ENCODE measurements at places on chromosomes 7 and 10.

DNA sequence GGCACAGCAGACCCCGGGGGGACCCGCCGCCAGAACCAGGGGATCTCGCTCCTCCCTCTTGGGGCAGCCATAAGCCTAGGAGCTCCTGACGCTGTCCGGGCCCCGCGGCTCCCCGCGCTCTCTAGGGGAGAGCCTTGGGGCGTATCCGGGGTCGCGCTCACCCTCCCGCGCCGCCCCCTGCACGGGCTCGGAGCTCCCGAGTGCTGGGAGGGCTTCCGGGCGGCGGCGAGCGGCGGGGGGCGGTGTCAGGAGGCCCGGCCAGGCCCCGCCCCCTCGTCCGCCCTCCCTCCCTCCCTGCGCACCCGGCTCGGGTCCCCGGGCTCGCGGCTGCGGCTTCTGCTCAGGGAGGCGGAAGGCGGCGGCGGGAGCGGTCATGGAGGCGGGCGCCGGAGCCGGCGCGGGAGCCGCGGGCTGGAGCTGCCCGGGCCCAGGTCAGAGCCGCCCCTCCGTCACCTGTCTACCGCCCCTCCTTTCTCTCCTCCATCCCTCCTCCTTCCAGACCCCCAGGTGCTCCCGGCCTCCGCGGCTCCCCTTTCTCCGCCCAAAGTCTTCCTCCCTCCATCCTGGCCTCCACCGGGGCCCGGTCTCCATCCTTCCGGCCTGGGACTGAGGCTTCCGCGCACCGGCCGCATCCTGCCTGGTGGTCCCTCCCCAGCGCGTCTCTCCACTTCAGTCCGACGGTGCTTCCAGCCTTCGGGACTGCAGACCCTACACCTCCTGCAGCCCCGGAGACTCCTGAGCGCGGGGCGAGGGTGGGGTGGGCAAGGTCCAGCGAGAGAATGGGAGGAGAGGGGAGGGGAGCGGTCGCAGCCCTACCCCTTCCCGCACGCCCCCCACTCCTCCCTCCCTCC lies at the start of gene CCDC136:
Gene CCDC136 (plus strand): TSS at position 848 of the 851 bp plus-strand sequence. CDS start 444 bp downstream, outside the sequence.
- peak; percentile 46 for DNase-seq

- DNase-seq = no peak
Measured at GRCh38 chr10:17418249-17418648, 36.1 kb downstream of the ST8SIA6 start.

DNA sequence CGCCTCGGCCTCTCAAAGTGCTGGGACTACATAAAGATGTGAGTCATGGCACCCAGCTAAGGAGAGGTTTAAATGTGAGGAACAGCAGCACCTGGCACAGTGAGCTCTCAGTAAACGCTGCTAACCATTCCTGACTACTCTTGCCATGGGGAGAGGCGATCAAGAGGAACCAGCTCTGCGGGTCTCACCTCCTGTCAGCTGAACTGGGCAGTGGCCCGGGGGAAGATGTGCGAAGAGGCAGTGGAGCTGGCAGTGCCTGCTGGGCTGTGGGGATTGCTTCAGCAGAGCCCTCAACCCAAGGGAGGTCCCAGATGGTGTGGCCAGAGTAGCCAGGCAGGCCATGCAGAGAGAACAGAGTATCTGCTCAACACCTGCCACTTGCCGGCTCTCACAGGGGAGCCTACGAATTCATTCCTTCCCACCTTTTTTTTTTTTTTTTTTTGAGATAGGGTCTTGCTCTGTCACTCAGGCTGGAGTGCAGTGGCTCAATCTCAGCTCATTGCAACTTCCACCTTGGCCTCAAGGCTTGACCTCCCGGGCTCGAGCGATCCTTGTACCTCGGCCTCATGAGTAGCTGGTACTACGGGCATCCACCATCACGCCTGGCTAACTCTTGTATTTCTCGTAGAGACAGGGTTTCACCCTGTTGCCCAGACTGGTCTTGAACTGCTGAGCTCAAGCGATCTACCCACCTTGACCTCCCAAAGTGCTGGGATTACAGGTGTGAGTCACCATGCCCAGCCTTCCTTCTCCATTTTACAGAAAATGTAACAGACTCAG lies 6.8 kb downstream of the POLM start:
- DNase-seq = no peak

GRCh38 chr10:37754538-37755323 lies 102.7 kb downstream of the ZNF248 start:
- no peak for DNase-seq

DNA sequence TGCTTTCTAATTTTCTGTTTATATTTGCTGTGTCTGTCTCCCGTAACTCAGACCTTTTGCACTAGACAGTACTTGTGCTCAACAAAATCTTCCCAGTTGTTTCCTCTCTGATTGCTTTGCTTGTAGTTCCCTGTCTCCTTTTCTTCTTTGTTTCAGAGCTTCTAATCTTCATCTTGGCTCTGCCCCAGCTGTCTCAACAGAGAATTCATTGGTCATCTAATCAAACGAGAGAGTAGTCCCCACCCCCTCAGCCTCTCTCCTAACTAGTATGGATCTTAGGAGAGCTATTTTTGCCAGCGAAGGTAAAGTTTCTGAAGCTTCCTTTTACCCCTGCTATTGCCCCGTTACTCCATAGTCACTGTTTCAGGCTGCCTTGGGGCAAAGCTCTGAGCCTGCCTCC lies 32.8 kb downstream of the SLC26A4 start:
- DNase-seq = no peak

DNA sequence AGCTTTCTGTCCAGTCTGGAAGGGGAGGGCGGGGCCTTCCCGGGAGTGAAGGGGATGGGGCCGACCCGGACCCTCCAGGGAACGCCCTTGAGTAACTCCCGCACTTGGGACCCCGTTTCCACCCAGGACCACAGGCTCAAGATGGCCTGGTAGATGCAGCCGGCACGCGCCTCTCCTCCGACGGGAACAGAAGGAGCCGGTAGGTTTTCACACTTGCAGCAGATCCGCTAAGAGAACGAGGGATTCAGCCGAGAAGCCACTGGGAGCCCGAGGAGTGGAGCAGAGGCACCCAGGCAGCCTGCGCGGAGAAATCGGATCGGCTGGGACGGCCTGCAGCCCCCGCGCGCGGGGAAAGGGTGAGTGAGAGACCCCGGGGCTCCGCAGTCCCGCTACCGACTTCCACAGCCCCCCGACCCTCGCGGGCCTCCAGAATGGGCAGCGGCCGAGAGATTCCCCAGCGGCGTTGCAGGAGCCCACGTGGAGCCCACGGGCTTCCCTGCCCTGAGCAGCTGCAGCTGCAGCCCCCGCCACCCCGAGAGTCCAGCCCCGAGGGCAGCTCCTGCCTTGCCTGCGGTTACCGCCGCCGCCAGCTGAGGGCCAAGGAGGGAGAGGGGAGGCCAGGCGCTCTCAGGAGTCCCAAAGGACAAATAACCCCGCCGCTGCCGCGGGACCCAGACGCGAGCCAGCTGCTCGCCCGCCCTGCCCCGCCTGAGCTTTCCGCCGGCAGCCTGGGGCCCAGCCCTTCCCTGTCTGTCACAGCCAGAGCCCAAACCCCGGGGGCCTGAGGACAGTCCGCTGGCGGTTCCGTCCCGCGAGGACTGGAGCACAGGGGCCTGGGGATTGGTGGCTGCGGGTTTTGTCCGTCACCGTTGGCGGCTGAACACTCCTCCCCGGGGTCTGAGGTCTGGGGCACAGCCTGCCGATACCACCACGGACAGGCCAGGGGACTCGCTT lies 21.8 kb downstream of the IFT22 start:
- DNase-seq = no peak

DNA sequence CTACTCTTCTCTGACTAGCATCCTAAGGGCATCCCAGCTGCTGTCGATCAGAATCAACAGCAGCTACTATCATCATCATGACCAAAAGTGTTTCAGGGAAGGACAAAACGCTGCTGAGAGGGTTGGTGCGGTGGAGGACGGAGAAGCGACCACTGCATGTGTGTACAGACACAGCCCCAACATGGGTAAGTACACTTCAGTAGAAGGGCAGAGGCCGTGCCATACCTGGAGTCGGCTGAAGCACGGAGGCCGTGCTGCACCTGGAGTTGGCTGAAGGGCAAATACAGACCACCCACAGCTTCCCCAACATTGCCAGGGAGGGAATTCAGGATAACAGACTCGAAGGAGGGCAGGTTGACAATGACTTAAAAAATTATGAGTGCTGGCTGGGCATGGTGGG lies 67.8 kb upstream of the CYTH3 start:
- DNase-seq = no peak

DNA sequence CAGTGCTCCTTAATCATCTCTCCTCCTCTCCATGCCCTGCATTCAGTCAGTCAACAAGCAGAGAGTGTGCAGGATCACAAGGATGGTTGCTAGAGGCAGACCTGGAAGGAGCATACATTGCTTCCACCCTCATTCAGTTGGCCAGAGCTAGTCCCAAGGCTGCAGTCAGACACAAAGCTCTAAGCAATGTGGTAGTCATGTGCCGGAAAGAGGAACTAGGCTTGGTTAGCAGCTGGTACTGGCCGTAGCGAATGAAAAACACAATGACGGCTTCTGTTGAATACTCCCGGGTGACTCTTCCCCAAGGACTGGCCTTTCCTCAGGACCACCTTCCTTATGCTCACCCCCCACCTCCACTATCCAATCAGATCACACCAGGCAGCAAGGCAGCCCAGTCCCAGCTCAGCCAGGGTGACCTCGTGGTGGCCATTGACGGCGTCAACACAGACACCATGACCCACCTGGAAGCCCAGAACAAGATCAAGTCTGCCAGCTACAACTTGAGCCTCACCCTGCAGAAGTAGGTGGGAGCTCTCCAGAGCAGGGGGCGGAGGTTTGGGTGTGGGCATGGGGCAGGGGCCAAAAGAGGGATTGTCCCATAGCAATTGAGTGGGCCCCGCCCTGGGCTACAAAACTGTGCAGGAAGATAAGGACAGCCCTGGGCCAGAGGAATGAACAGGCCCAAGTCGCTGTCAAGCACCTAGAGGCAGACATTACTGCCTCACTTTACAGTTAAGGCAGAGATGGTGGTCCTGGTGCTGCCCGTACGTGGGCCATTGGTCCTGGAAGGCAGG lies 10.9 kb downstream of the LDB3 start:
- no peak for DNase-seq

Measured in activated CD8-positive, alpha-beta memory T cell treated with anti-CD3 and anti-CD28 coated beads for 48 hours (primary cell).